ENCODE measurements at places on chromosomes 3 and 15.

- DNase-seq, result no peak
These were observed 8.5 kb downstream of the NR1I2 start for GRCh38 chr3:119790369-119790768.

- DNase-seq, result no peak
These were observed 56.3 kb downstream of the TJP1 start for GRCh38 chr15:29765898-29766527.

GRCh38 chr3:108474581-108474980 is 35.8 kb downstream of the MYH15 start:
- DNase-seq, result peak; percentile 83

DNA sequence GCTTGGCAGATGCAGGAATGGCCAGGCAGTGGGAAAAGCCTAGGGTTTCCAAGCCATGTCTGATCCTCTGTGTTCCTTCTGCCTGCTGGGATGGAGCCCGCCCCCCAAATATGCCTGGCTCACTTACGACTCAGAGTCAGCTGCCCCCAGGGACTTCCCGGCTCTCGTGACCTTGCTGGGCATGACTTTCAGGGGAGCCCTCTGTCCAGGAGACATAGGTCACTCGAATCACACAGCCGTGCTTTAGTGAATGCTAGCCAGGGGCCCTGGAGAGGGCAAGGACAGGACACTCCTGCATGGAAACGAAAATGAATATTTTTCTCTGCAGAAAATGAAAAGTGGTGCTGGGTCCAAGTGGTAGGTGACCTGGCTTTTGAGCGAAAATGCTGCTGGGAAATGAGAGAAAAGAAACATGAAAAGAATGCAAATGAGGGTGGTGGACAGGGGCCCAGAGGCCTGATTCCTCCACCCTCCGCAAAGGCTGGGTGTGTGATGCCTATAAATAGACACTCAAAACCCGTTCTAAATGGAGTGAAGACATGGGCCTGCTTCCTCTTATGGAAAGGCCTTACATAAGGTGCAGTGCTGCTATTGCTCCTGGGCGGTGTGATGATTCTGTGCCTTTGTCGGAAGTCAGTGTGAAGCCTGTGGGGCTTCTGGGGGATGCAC is 107.4 kb downstream of the APBA2 start:
- DNase-seq, result no peak

DNA sequence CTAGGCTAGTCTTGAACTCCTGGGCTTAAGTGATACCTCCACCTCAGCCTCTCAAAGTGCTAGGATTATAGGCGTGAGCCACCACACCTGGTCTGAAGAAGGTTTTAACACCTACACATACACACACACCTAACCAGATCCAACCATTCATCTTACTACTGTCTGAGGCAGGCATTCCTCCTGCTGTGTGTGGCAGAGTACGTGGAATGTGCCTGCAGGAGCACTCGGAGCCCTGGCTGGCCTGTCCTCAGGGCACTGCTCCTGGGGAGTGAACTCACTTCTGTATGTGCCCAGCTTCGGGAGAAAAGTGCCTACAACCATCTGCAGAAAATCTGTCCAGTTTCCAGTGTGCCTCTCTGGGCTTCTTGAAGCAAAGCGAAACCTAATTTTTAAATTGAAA is 58.2 kb upstream of the LIMD1 start:
- no peak for DNase-seq

GRCh38 chr3:190339130-190339529 is 16.9 kb upstream of the CLDN1 start:
- peak; percentile 75 for DNase-seq

DNA sequence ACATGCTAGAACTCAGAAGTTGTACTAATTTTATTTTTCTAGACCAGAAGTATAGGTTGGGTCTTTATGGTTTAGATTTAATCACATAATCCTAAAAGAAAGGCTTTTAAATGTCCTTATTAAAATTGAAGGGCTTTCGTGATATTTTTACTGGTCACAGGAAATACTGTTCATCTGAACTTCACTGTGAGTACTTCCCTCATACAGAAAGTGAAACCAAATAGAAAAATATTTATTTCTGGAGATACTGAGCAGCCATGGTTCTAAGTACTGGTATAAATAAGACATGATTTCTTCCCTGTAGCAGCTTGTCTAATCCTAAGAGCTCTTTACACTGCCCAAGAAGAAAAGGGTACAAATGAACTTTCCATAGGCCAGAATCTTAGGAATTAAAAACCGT is 2.0 kb downstream of the SNRK start:
- no peak for DNase-seq

- DNase-seq, result no peak
These were observed 3.1 kb downstream of the ABHD14B start for GRCh38 chr3:51970606-51971300.

DNA sequence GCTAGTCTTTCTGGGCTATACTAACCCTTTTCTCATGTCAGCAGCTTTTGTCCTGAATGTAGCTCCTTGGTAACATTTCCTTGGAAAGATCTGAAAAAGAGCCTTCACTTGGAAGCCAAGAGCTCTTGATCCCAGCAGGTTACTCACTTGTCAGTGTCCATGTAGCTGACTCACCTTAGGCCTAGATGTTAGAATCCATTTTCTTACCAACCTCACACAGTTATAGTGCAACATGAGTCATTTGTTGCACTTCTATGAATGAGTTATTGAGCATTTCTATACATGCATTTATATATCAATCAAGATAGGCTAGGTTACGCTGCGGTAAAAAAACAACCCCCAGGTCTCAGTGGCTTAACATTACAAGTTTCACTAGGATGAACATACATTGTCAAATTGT is 106.8 kb upstream of the SLC7A14 start:
- peak; percentile 60 for DNase-seq

DNA sequence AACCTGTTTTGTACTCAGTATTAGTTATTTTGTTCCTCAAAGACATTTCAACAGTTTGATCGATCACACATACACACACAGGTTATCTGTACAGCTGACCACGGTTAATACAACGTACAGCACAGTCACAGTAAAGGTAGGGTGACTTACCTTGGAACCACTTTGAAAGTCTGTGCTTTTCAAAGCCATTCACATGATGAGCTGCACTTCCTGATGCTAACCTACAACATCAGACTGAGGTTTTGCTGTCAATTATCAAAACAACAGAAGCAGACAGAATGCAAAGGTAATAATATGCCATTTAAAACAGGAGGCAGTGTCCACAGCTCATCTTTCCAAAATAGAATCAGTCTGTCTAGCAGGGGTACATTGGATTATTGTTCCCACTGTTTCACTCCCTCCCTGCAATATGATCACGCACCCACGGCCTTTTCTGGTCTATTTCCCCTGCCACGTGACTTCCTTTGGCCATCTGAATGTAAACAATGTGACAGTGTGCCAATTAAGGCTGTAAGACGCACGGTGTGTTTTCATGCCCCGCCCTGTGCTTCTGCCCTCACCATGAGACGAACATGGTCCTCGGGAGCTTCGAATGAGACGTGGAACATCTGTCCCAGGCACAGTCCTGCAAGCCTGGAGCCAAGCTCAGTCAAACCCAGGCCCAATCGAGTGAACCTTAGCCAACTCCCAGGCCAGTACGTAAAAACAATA is 102.4 kb downstream of the FMN1 start:
- DNase-seq, result no peak

DNA sequence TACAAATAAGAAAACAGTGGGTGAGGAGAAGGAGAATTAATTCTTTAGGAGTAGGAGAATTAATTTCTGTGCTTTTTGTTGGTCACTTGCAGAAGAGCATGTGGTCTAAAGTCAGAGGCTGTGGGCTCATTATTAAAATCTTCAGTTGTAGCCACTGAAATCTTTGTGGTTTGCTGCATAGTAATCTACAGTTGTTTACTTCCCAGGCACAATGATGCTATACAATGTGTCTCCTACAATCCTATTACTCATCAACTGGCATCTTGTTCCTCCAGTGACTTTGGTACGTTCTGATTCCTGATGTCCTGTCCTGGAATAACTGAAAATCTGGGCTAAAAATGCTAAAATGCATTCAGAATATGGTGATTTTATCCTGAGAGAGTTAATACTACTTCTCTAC is 21.0 kb downstream of the IFT122 start:
- peak; percentile 47 for DNase-seq

GRCh38 chr3:128133273-128133883 is 9.8 kb upstream of the RUVBL1 start:
- DNase-seq, result peak; percentile 63

DNA sequence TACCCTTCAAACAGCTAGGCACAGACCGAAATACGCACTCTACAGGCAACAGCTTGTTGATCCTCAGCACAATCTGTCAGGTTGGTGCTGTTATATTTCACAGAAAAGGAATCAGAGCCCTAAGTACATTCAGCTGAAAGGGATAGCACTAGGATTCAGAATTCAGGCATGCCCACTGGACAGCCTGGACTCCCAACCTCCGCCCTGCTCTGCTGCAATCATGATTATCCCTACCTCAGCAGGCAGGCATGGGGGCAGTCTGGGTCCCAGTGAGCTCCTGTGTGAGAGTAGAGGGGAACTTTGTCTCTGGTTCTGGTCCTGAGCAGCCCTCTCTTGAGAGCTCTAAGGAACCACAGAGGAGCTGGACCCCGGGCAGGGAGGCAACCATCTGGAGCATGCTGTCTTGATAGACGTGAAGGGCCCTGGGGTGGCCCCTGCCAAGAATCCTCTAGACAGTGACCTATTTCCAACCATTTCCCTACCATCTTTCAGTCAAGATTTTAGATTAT is 23.4 kb upstream of the NOX5 start:
- DNase-seq, result no peak

- peak; percentile 40 for DNase-seq
These were observed 31.9 kb upstream of the THSD4 start for GRCh38 chr15:71083349-71083748.

DNA sequence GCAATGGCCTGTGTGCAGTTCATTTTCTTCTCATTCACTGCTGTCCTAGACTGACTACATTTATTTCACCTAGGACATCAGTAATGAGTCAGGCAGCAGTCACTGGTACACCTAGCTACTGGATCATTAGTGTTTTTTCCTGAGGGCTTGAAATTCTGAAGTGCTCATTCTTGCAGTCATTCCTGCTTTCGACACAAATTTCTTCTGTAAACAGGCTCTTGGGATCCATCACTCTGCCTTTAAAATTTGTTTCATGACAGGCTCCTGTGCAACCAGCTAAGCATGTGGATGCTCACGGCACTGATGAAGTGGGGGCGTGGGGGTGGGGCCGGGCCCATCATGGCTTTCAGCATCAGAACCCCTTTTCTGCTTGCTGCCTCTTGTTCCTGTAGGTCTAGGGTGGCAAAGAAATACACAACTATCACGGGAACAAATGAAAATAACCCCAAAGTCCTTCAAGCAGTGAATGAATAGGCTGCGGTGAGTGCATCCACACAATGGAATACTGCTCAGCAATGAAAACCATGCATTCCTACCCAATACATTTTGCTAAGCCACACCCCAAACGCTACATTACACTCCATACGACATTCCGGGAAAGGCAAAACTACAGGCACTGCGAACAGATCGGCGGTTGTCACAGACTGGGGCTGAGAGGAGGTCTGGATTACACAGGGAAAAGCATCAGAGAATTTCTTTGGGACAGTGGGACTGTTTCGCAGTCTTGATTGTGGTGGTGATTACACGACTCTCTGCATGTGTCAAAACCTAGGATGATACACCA is 9.3 kb upstream of the MELTF start:
- no peak for DNase-seq

GRCh38 chr3:73070675-73071575 is 9.5 kb downstream of the EBLN2 start:
- peak; percentile 95 for DNase-seq

- no peak for DNase-seq
These were observed 54.0 kb downstream of the OTOL1 start for GRCh38 chr3:161550491-161551195.

DNA sequence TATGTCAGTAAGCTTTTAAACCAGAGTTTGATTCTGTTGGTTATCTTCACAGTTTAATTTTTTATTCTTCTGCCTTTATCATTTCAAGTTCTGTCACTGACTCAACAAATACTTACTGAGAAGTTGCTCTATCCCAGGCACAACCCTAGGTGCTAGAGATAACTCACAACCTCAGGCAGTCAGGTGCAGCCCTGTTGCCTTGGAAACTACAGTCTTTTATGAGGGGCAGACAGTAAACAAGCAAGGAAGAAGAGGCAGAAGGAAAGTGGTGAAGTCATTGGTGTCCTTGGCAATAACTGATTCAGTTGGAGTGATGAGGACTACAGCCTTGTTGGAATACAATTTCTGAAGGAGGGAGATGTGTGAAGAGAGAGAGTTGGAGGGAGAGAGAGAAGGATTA is 142.1 kb upstream of the LRTM1 start:
- DNase-seq, result no peak

DNA sequence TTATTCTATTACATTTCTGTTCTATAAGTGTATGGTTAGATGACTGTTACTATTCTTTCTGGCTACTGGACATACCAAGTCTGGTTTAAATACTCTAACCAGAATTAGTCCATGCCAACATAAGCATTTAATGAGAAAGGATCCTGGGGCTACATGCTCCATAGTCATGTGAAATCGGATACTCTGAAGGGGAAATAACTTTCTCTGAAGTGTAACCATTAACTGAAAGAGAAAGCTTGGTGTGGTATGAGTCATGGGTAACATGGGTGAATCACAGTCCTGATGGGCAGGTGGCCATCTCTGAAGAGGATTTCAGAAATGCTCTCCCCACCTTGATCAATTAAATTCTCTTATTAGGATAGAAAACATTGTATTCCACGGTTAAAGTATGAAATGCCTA is 69.4 kb downstream of the FHIT start:
- DNase-seq, result peak; percentile 71

DNA sequence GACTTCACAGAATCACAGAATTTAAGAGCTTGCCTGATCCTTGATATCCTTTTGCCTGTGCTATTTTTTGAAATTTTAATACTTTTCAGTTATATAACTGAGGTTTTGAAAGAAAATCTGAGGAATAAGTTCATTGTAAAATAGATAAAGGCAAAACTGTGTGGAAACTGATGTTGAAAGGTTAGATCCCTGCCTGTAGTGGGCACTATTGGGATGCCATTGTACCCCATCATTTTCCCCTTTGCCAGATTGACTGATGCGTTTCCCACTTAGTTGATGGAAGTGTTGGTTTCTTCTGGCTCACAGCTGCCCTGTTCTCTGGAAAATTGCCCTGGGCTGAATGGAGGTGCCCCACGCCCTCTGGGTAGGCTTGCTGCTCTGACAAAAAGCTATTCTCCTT is 387.9 kb downstream of the RBMS3 start:
- no peak for DNase-seq

DNA sequence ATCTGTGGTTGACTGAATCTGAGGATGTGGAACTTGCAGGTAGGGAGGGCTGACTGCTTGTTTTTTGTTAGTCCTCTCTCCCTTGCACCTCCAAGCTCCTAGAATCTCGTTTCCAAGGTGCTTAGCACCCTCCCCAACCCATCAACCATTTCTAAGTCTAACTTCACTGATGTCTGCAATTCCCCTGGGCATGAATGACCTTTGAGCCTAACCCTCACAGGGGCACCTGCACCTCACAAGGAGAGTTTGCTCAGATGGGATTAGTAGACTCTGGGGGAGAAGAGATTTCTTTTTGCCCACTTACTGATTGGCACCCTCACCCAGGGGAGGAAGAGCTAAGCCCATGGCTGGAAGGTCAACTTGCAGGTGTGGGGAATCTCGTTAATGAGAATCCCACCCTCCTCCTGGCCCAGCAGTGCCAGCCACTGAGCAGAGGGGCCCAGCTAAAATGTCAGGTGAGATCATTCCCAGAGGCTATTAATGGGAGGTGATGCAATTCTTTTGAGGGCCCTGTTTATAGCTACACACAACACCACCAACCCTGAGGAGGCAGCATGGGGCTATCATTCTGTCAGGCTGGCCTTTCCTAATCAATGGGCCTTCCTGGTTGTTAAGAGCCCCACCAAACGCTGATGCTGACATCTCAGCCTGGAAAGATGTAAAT is 81.6 kb upstream of the HERC1 start:
- DNase-seq, result no peak

- no peak for DNase-seq
These were observed 41.2 kb downstream of the KLF13 start for GRCh38 chr15:31367730-31368344.
